ENCODE measurements at places on chromosomes 16 and 17.
A peak's percentile ranks its signal among the peaks of the same experiment; 100 is the strongest.

DNA sequence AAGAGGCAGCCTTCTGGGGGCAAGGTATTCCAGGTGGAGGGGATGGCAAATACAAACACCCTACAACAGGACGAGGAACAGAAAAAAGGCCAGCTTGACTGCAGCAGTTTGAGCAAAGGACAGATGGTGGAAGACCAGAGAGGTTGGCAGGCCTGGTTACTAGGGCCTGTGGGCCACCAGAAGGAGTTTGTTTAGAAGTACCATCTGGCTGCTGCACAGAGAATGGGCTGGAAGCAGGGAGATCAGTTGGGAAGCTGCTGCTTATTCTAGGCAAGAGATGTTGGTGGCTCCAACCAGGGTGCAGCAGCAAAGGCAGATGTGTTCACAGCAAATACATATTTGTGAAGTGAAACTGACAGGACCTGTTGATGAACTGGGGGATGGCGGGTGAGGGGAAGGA lies 2.9 kb upstream of the YPEL2 start:
- DNase-seq = no peak

- peak; percentile 95 for DNase-seq
Observed at GRCh38 chr16:85395207-85395912, 217.8 kb upstream of the GSE1 start.

DNA sequence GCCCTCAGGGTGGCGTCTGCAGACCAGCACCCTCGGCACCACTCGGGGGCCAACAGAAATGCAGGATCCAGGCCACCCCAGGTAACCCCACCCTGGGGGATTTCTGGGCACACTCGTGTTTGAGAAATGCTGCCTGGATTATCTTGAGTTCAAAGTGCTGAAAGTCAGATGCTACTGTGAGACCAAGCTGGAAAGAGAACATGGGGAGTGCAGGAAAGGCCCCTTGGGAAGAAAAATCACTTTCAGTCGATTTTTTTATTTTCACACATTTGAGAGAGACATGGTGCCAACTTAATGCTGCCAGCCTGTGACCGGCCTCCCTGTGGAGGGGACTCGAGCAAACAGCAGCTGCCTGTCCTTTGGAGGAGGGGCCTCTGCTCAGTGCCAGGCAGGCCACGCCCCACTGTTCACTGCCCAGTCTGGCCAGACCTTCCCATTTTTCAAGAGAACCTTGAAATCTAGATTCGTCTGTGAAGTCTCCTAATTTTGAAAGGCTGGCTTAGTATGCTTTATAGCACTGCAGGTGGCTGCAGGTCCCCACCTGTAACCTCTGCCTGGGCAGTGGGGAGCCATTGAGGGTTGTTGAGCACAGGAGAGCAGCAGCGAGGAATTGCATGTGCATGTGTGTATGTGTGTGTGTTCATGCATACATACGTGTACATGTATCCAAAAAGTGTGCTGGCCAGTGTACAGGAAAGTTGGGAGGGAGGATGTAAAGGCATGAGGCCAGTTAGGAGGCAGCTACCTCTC lies 70.7 kb upstream of the PLCG2 start:
- no peak for DNase-seq

DNA sequence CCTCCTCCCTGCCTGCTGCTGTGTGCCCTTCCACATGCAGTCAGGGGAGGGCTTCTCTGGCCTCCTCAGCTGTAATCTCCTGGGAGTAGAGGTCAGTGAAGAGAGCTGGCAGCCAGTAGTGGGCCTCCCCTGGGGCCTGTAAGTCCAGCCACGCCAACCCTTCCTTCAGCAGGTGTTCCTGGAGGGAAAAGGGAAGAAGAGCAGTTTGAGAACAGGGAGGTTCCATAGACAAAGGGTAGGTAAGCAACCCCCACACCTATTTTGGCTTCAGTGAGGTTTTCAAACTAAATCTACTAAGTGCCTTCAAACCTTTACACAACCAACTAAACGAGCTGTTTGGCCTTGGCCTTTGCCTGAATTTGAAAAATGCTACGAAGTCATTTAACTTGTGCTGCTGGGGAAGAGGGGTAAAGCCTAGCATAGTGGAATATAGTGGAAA lies 14.2 kb downstream of the SNF8 start:
- no peak for DNase-seq

- DNase-seq = no peak
Observed at GRCh38 chr16:81431554-81432353, 12.9 kb upstream of the CMIP start.

- no peak for DNase-seq
Observed at GRCh38 chr17:28173801-28174200, 131.3 kb downstream of the NLK start.

- DNase-seq = no peak
Observed at GRCh38 chr16:72182976-72183375, 11.0 kb upstream of the PMFBP1 start.

GRCh38 chr17:38762231-38762630 lies 9.7 kb downstream of the PSMB3 start:
- DNase-seq = no peak

DNA sequence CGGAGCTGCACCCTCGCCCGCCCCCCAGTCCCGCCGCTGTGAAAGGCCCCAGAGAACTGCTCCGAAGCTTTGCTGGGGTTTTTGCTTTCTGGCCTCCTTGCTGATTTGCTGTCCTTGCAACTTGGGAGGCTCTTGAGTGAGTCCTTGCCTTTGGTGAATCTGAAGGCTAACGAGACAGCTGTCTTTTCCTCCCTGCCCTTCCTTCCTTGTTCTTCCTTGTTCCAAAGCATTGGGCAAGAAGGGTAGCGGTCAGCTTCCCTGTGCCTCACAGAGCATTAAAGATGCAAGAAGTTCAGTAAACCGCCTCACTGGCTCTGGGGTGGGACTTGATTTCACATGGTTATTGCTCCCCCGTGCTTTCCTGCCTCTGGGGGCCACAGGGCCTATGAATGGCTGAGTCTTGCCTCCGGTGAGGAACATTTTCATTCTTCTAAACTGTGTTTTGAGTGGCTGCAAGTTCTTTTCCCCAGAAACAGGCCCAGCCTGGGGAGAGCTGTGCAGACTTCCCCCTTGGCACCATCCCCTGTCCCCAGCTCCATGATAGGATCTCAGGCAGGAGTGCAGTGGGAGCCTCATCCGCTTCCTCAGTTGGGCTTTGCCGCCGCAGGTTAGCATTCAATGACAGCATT lies 1.4 kb downstream of the YPEL2 start:
- no peak for DNase-seq

- DNase-seq = no peak
Observed at GRCh38 chr17:81132197-81132540, 33.1 kb upstream of the PVALEF start.

DNA sequence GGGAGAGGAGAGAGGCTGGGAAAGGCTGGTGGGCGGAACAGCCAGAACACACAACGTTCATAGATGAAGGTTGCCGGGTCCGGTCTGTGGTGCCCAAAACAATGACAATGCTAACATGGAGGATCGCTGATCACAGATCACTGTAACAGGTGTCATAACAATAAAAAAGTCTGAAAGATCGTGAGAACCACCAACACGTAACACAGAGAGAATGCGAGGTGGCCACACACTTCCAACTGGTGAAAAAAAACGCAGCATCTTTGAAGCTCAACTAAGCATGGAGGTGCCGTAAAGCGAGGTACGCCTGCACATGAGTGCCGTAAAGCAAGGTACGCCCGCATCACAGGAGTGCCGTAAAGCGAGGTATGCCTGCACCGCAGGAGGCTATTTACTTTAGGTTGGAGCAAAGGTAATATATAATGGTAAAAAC lies 42.3 kb downstream of the ABR start:
- no peak for DNase-seq

- DNase-seq = no peak
Observed at GRCh38 chr16:4525069-4525468, 13.5 kb downstream of the CDIP1 start.

DNA sequence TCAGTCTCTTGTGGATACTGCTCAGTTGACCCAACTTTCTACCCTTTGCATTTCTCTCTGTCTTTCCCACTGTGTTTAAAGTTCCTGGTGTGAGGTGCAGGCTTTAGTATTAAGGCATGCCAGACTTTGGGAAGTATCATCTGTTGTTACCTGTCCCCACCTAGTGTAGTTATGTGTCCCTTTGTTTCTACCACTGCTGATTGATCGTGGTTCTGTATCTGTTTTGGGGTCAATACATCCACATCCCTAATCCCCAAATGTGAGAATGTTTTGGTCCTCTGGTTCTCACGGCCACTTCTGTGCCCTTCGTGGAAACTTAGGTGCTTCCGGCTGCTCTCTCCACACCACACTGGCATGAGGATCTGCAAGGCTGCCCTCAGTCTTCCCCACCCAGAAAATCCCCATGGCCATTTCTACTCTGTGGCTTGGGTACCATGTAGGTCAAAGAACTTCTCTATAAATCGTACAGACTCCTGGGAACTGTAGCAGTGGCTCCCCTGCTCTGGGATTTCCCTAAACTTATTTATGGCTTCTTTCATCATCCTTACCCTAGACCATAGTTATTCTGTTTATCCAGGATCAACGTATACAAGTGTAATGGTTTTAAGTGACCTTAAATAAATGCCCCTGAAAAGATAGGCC lies 443.2 kb downstream of the XYLT1 start:
- no peak for DNase-seq

DNA sequence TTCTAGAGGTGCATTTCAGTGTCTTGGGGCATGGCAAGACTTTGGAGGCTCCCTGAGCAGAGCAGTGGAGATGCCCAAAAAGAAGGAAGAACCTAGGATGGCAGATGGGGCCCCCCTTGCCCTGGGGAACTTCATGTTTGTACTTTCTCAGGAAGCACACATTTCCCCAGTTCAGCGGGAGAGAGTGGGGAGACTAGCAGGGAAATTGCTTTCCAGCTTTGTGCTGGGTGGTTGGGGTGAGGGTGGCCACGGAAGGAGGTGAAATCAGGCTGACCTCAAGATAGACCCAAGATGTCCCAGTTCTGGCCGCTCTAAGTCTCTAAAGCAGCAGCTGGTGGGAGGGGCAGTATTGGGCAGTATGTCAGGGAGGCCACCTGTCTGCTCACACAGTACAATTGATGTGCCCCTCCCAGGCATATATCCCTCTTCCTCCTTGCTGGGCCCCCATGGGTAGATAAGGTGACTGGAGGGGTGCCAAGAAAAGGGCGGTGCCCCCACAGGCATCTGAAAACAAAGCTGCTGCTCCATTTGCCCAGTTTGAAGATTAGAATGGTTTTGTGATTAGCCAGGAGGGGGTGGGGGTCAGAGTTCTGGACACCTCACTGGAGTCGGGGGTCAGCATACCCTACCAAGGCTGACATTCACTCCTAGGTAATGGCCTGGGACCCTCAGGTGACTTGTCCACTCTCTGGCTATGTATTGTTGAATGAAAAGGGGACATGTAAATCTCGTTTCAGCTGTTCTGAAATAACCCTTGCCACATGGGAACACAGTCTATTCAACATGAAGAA lies 17.1 kb upstream of the NAGLU start:
- no peak for DNase-seq

- no peak for DNase-seq
Observed at GRCh38 chr17:50816271-50816670, 19.1 kb upstream of the WFIKKN2 start.

GRCh38 chr17:74362810-74363498 lies 1.3 kb upstream of the BTBD17 start:
- no peak for DNase-seq

- DNase-seq = no peak
Observed at GRCh38 chr16:73289232-73289631, 241.3 kb upstream of the ZFHX3 start.

DNA sequence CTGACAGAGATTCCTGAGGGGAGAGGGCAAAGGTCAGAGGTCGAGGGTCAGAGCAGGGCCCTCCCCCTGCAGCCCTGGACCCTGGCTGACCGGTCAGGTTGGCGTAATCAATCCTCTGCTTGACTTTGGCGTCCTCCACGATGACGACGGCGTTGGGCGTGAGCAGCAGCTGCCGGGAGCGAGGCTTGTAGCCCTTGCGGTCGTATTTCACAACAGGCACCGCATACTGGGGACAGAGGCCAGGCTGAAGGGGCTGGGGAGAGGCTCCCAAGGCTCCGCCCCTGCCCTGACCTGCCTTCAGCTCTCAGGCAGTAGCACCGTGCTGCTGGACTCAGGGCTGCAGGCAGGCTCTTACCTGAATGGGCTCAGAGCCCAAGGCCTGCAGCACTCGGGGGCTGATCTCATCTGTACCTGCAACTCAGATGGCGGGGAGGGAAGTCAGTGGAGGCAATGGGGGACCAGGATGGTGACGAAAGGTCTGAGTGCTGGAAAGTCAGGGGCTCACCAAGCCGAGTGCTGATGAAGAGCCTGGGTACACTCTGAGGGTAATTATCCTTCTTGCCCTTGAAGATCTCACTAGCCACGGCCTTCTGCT lies 12.0 kb upstream of the CRK start:
- DNase-seq = no peak

DNA sequence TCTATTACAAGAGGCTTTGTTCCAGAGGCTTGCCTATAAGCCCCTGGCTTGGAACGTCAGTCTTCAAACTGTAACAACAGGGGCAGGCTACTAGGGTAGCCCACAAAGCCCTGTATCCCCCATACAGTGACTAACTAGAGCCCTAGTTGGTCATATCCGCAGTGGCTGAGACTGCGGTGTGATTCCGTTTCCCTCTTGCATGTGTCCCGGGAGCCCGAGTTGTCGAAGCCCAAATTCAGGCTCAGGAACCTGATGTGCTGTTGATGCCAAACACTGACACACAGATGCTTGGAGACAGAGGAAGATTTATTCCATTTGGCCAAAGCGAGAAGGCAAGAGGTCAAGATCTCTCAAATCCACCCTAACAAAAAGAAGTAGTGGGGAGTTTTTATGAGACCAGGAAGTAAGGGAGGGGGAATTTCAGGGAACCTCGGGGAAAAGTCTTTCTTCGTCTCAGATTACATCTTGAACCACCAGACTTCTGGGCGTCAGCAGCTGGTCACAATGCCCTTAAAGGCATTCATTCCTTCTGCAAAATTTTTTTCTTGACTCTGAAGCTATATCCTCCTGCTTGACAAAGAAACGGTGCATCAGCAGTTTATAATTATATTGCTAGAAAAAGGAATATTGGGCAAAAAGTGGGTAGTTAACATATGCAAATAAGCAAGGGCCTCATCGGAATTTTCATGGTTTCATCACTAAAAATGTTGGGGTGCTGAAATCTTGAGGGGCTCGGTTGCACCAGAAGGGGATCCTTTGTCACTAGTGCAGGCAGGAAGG lies 879 bp downstream of the SLFN5 start:
- DNase-seq = peak; percentile 26

DNA sequence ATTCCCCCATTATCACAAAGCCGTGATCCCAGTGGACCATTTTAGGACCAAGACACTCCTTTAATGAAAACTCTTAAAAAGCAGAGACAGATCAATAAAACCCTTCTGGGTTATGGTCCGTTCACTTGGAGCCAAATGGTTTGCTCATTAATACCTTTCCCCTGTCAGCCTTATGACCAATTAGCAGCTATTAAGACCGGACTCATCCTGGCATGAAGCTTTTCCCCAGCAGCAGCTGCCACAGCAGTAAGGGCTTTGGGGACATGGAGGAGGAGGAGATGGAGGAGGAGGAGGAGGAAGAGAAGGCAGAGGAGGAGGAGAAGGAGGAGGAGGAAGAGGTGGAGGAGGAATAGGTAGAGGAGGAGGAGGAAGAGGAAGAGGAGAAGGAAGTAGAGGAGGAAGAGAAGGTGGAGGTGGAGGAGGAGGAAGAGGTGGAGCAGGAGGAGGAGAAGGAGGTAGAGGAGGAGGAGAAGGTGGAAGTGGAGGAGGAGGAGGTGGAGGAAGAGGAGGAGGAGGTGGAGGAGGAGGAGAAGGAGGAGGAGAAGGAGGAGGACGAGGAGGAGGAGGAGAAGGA lies 50.1 kb upstream of the IRX3 start:
- DNase-seq = no peak
